Thyroid gland (tissue), 4 donors: ENCODE measurements at places on chromosomes 7 and 10. TPM values are rescaled to one million over a fixed set of nuclear protein-coding genes. Genes with fewer than 3 reads are reported as not detected.

The LRRC4 gene
- 0.83 TPM for total RNA-seq

GRCh38 chr7:34165466-34165865, 260.1 kb downstream of the BMPER start:
- no peak for DNase-seq
- no peaks in the 10 kb centered on the region for H3K27me3 ChIP-seq
- H3K4me1 ChIP-seq: no peaks in the 10 kb centered on the region
- H3K4me3 ChIP-seq: no peak overlapping the region

DNA sequence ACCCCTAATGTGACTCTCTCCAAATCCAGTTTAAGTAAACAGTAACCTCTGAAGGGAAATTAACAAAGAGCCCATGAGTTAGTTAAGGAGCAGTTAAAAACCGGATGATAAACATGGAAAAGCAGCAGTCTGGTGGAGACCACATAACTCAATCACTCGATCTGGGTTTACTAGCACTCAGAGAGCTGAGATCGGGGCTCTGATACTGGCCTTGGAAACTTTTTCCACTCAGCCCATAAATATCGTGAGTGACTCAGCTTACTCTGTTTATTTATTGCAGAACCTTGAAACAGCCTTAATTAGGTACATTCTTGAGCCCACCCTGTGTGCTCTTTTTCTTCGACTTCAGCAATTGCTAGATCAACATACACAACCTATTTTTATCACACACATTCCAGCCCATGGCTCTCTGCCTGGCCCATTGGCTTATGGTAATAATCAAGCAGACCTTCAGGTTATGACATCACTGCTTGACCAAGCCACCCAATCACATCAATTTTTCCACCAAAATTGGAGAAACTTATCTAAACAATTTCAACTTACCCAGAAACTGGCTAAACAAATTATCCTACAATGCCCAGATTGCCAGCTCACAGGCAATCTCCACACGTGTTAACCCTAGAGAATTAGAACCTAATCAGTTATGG, 82.2 kb upstream of the GPR22 start:
- no peak overlapping the region for H3K4me3 ChIP-seq
- H3K4me1 ChIP-seq: peaks cover 8% of the 10 kb centered on the region
- H3K27ac ChIP-seq: no peak overlapping the region
- DNase-seq: no peak
- no peaks in the 10 kb centered on the region for H3K27me3 ChIP-seq

- H3K36me3 ChIP-seq: no peaks in the 10 kb centered on the region
- H3K4me1 ChIP-seq: no peaks in the 10 kb centered on the region
- H3K27ac ChIP-seq: no peak overlapping the region
- H3K27me3 ChIP-seq: no peaks in the 10 kb centered on the region
- no peak for DNase-seq
- H3K4me3 ChIP-seq: no peak overlapping the region
Measured at GRCh38 chr7:48285373-48285772, 114.1 kb downstream of the ABCA13 start.

DNA sequence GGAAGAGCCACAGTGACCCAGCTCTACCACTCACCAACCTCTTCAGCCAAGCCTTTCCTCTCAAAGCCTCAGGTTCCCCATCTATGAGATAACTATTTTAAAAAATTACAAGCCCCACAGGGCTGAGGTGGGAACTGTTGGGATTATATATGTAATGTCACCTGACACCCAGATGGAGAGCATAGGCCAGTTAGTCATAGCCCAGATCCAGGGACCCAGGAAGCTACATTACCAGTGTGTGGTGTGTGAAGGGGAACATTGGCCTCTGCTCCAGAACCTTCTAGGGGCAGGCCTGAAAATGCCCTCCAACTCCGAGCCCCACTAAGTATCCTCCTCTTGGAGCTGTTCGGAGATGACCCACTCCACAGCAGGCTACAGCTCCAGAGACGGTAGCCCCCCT, 162.4 kb downstream of the NRF1 start:
- no peaks in the 10 kb centered on the region for H3K36me3 ChIP-seq
- DNase-seq: no peak
- peaks cover 5% of the 10 kb centered on the region for H3K4me1 ChIP-seq
- H3K27me3 ChIP-seq: no peaks in the 10 kb centered on the region
- no peak overlapping the region for H3K27ac ChIP-seq
